Panc1 (cell line): ENCODE measurements at places on chromosomes 7 and 10.

GRCh38 chr10:3805791-3806461 lies 20.9 kb upstream of the KLF6 start:
- DNase-seq = no peak

DNA sequence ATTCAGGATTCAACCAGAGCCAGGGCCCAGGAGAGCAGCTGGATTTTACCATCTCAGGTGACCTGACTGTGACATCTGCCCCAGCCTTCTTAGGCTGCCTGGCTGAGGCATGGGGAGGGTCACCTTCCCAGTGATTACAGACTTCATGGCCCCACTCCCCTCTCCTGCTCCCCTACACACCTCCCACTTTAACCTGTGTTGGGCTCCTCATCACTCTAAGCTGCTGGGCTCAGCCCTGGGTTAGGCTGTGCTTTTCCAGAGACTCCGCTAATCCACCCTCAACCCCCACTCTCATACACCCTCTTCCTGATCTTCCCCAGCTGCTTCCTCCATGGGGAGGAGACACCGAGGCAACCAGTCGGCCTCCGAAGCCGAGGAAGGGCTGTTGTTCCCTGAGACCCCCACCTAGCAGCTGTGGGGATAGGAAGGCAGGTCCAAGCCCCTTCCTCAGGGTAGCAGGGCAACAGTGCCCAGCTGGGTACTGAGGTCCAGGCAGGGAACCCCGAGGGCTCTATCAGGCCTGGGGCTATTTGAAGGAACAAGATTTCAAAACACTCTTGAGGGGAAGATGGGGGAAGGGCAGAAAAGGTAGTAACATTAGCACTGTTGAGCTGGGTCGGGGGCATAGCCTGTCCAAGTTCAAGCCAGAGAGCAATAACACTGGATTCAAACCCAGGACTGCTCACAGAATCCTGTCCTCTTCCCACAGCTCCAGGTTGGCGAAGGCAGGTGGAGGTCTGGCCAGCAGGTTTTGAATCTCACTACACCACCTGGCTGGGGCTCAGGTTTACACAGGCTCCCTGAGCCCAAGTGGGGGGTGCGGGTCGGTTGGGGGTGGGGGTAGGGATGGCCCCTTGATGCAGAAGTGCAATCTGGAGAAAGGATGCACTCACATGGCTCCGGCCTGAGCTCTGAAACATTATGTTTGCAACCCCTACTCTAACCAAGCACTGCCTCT lies 1.8 kb downstream of the IMPDH1 start:
- no peak for DNase-seq

GRCh38 chr10:1412531-1413189 lies 324.7 kb downstream of the ADARB2 start:
- DNase-seq = no peak

GRCh38 chr7:37508118-37508517 lies 59.5 kb upstream of the ELMO1 start:
- DNase-seq = no peak

GRCh38 chr10:74988054-74988775 lies 123.2 kb upstream of the SAMD8 start:
- no peak for DNase-seq

GRCh38 chr10:22372917-22373316 lies 27.6 kb downstream of the SPAG6 start:
- DNase-seq = no peak

DNA sequence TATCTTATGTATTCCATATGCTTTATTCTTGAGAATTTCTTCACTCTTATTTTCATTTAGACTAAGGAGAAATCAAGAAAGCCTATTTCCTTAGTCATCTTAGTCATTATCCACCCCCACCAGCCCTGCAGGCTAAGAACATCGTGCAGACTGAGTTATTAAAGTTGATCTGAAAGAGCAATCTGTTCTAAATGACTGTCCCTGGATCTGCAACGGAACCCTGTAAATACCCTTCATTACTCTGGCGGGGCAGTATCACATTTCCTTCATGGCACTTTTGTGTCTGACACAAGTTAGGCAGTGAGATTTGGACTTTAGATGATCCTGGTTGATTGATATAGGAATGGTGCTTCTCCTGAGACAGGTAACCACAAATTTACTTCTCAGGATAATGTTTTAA lies 3.5 kb upstream of the MYPN start:
- DNase-seq = peak; percentile 67

DNA sequence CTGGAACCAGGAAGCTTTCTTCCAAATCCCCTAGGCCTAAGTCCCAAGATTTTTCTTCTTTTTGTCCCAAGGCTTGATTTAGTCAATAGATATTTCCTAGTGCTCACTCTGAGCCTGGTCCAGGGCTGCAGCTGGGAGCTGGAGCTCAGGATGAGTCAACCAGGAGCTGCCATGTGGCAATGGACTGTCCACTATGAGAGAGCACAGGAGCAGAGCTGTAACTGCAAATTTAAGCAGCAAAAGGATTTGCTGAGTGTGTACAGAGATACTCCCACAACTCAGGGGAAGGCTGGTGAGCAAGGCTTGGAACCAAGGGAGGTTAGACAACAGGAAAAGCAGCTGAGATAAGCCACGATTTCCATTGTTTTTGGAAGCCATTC lies 92.1 kb upstream of the CXCL12 start:
- DNase-seq = no peak

GRCh38 chr7:28330384-28331070 lies 81.8 kb upstream of the CREB5 start:
- DNase-seq = no peak

GRCh38 chr7:102119213-102119651 lies 167.4 kb upstream of the SH2B2 start:
- no peak for DNase-seq

GRCh38 chr10:70761727-70762350 lies 23.3 kb downstream of the TBATA start:
- no peak for DNase-seq

DNA sequence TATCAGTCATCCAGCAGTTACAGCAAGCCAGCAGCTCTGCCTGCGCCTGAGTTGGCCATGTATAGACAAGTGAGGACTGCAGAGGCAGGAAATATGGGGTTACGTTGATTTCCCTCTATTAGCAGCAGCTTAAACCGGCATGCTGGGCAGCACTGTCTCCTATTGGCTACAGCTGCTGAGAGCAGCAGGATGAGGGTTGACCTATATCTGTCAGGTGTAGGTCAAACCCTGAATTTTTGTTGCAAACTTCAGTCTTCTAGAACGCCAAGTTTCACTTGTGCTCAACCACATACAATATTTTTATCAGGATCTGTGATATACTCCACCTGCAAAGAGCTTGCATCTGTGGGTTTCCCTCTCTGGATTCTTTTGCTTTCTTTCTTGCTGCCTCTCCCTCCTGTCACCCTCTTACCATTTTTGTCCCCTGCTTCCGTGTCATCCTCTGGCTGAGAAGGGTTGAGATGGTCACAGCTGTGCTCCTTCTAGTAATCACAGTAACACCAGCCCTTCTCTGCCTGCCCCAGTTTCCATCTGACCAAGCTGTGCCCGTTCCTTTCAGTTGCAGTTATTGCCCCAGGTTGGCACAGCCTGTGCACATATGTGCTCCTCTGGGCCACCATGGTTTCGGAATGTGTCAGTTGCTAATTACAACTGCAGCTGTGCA lies 23.8 kb upstream of the GLCCI1 start:
- DNase-seq = no peak

DNA sequence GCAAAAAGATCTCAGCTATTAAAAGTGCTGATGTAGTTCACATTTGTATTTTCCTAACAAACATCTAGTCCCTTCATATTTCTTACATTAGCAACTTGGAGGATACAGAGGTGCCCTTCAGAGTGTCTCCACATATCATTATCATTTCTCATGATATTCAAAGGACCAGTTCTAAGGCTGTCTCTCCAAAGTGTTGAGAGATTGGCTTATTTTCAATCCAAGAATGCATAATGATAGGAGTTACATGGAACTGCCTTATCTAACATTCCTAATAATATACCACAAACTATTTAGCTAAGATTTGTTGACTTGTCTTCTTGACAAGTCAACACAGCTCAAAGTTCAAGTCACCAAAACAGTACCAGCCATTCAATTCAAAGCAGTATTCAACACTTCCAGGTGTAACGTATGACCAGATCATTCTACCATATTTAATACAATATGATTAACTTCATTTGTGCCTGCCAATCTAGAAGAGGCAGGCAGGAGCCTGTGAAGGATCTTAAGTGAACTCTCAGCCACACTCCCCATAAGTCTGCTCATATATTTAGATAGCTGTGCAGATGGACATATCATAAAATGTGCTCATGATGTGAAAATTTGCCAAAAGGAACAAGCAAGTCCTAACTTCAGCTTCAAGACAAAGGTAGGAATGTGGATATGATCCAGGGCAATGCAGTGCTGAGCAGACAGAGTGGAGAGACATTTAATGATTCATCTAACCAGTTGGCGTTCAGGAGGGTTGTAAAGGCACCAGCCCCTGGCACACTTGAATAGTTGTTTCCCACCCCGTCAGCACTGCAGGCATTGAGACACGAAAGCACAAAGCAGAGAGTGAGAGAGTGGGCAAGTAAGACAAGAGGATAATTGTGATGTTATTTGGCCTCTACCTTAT lies 108.3 kb downstream of the MTERF1 start:
- no peak for DNase-seq

GRCh38 chr7:137694405-137694804 lies 152.4 kb downstream of the DGKI start:
- DNase-seq = no peak

DNA sequence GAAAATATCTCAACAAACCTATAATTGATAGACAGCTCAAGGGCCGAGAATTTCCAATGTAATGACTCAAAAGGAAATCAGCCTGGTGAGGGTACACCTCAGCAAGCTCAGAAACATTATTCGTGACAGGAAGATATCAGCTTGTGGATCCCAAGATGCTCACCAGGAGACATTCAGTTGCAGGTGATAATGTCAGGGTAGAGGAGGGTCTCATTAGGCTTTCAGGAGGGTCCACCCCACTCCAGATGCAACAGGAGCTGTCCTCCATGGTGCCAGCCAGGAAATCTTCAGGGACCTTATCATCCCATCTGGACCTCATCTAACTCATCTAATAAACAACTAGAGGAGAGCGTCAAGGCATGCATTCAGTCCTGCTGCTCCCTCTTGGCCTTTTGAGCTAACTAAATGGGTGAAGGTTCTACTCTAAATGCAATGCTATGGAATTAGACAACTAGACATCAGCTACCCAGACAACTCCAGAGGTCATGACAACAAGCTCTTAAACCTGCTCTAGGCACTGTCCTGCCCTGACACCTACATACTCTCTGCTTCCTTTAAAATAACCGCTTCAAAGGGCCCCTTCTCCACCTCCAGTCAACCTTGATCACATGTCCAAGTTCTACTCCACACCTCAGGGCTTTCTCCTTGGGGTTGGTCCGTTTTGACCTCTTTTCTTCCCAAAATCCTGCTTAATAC lies 4.3 kb upstream of the GIMAP5 start:
- DNase-seq = no peak

- no peak for DNase-seq
Measured at GRCh38 chr10:78706726-78707540, 361.8 kb upstream of the ZMIZ1 start.

DNA sequence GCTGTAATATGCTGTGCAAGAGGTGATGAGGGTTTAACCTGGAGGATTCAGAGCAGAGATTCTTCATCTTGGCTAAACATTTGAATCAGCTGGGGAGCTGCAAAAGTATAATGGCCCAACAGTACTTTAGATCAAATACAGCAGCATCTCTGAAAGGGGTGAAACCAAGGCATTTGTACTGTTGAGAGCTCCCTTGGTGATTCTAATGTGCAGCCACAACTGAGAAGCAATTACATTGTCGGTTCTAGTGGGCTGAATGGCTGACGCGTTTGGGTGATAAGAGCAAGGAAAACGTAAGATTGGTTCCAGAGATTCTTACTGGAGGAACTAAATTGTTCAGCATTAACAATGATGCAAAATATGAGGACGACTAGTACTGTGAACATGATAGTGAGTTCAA lies 269.7 kb downstream of the AGMO start:
- DNase-seq = no peak

DNA sequence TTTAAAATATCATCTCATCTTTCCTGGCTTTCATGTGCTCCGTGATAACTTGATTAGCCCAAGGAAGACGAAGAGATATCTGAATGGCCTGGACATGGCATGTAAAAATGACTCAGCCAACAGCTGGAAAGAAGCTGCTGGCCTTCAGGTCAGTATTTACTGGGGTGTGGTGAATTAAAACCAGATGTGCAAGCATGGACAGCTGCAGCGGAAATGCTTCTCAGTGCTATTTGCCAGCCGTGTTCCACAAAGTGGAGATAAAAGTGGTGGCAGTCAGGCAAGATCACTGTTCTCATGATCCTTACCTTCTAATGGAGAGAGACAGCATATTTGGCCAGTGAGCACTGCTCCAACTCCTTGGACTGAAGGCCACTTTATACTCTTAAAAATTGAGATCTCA lies 203.1 kb upstream of the VSTM2A start:
- no peak for DNase-seq

- no peak for DNase-seq
Measured at GRCh38 chr7:9100289-9100688, 666.9 kb downstream of the NXPH1 start.

GRCh38 chr7:42278344-42278743 lies 41.3 kb upstream of the GLI3 start:
- no peak for DNase-seq

DNA sequence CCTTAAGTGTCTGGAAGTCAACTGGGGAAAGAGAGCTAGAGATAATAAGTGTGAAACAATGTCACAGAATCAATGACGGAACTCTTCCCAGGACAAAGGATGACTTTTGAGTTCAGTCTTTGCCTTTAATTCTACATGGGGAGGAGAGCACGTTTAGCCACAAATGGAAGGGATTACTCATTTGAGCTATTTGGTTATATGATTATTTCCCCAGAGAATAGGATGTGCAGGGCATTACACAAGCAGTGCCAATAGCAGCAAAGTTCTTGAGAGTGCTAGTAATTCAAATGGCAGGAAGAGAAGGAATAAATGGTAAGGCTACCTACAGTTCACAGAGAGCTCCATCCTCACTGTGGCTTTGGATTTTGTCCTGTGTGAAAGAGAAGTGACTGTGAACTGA lies 6.0 kb downstream of the EGFR start:
- no peak for DNase-seq

DNA sequence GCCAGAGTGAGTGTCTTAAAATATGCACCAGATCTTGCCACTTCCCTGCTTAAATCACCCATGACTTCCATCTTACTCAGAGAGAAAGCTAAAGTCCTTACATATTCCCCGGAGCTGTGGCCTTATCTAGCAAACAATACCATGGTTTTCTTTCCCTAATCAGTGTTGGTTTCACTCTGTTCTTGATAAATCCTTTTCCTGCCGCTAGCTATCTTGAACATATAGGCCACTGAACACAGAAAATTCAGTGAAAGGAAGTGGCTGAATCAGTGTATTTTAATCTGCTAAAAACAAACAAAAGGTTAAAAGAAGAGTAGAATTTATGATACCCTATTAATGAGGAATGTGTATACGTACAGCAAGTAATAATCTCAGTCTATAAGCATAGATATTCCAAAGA lies 42.0 kb upstream of the JAZF1 start:
- DNase-seq = no peak

GRCh38 chr7:158030566-158030965 lies 557.1 kb downstream of the PTPRN2 start:
- no peak for DNase-seq

- no peak for DNase-seq
Measured at GRCh38 chr10:22651276-22651980, 63.0 kb downstream of the PIP4K2A start.

GRCh38 chr10:121291823-121292222 lies 306.4 kb downstream of the FGFR2 start:
- no peak for DNase-seq

- DNase-seq = no peak
Measured at GRCh38 chr10:106167946-106168345, 996.6 kb downstream of the SORCS1 start.
